Stimulated activated CD8-positive, alpha-beta memory T cell treated with anti-CD3 and anti-CD28 coated beads, Interleukin-7, amount 100 ng/mL, for 1 hour (primary cell): ENCODE measurements at places on chromosomes 2 and 18.

- no peak for DNase-seq
These were observed at the start of gene FAM124B for GRCh38 chr2:224401641-224402342. Gene FAM124B, minus strand, starts transcription at chr2:224402107. Its CDS starts 339 bp downstream, at chr2:224401768.

DNA sequence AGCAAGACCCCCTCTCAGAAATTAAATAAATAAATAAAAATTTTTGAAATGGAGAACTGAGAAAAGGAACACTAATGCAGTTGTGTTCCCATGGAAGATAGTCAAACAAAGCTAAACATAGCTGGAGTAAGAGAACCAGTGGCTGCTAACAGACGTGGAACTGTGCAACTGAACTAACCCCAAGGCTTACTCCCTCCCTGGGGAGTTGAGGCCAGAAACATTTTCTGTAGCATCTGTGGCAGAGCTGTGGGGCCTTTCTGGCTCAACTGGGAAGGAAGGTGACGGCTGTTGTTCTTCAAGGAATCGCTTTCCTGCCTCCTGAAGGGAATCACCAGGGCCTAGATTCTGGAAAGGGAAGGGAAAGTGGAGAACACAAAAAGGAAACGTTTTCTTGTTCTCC lies 53.9 kb upstream of the B3GNT2 start:
- no peak for DNase-seq

- DNase-seq, result no peak
These were observed 218.4 kb upstream of the FN1 start for GRCh38 chr2:215654148-215654819.

DNA sequence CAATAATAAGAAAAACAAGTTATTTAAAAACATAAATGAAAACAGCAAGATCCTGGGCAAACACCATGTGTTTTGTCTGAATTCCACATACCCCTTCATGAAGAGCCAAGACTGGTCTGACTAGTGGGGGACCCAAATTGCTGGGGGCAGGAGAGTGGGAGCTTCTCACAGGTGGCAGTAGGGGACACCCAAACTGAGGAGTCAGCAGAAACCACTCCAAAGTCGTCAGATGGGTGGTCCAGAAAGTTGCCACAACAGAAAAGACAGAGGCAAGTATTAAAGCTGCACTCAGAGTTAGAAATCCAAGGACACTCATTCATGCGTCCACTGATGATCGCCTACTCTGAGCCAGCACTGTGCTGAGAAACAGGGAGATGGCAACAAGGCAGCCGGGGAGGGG lies 12.3 kb upstream of the LCLAT1 start:
- DNase-seq, result no peak

- DNase-seq, result peak; percentile 44
These were observed 114.0 kb downstream of the FAM210A start for GRCh38 chr18:13612196-13612997.

DNA sequence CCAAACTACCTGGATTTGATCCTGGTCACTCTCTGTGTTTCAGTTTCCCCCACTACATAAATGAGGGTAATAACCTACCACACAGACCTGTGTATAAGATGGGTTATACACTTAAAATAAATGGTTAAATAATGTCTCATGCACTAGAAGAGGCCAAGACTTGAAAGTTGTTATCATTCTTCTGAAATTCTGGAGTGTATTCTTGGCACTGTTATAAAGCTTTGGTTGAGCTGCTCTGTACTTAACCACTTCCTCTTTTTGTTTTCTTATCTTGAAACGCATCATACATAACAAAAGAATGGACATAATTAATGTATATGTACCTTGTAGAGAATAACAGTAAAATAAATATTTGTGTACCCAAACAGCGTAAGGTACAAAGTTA lies 281.0 kb downstream of the AFF3 start:
- no peak for DNase-seq

DNA sequence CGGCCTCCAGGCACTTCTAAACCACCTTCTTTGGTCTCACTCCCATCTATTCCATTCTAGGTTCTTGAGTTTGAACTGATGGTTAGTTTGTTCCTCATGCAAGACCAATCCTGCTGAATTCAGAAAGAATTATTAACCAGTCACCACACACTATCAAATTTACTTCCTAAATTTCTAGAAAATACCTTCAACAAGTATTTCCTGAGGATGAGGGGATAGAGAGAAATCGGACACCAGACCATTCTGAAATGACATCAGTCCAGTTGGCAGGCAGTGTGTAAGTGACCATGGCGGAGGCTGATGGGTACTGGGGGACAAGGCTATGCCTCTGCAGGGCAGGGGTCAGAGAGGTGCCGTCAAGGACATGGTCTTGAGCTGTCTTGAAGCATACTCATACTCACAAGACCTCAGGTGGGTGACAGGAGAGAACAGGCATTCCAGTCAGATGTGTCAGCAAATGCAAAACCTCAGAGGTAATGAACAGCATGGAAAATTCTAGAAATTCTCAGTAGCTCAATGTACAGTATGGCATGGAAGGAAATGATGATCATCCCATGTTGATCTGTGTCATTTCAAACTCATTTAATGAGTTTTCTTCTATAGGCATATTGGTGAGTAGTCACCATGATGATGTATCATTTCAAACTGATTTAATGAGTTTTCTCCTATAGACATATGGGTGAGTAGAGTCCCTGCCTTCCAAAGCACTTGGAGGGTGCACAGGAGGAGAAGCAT lies 119.6 kb downstream of the DDX1 start:
- DNase-seq, result no peak

- DNase-seq, result no peak
These were observed 44.6 kb downstream of the SMAD4 start for GRCh38 chr18:51074605-51075004.

DNA sequence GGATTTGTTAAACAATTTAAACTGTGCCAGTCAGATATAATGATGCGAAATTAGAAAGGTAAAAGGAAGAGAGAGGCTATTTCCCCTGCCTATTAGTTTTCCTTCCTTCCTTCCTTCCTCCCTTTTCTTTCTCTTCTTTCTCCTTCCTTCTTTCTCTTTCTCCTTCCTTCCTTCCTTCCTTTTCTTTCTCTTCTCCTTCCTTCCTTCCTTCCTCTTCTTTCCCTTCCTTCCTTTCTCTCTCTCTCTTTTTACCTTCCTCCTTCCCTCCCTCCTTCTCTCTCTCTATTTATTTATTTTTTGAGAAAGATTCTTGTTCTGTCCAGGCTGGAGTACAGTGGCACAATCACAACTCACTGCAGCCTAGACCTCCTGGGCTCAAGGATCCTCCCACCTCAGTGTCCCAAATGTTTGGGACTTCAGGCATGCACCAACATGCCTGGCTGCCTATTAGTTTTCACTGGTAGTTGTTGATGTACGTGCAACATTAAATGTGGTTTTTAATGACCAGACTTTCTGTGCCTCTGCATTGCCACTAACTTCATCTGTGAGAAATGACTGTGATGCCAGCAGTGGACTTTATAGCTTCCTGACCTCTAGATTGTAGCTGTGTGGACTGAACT lies 48.7 kb upstream of the NFE2L2 start:
- no peak for DNase-seq

DNA sequence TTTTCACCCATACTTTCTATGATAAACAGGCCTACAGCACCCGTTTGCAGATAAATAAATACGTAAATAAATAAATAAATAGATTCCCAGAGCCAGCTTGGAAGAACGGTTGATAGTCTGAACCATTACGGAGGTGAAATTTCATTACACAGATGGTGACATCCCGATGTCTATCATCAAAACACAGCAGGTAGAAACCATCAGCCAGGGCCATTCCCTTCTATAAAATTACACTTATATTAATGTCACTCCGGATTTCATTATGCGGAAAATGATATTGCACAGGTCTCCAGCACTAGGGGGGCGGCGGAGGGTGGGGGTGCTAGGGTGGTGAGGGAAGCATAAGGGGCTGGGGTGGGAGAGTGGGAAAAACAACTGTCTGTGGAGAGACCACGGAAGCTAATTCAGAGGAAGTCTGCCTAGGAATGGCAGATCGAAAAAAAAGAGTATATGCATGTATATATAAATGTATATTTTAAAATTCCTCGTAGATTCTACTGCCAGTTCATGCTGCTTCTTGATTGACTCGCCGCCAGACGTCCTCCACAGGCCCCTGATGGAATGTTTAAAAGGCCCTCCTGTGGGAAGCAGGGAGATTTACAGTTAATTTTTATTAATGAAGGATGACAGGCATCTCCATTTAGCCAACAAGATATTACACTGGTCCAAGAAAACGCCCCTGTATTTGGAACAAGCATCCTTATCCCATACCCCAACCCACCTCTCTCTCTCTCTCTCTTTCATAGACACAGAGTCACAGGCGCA lies 1906.0 kb upstream of the PIK3C3 start:
- DNase-seq, result no peak

DNA sequence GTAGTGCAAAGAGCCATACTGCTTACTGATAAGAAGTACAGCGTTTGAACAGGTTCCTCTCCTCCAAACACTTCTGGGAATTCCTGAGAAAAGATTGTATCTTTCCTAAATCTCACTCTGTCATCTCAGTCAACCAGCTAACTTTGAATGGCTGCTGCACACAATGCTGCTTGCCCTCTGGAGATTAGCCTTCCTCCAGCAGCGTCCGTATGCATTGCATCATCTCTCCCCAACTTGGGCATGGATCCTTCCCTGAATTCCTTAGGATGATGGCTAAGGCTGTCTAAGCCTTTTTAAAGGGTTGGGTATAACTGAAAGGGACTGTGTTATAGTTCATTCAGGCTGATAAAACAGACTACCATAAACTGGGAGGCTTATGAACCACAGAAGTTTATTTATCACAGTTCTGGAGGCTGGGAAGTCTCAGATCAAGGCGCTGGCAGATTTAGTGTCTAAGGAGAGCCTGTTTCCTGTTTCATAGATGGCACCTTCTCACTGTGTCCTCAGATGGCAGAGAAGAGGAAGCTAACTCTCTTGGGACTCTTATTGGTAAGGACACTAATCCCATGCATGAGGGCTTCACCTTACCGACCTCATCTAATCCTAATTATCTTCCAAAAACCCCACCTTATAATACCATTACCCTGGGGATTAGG lies 105.3 kb downstream of the PAX3 start:
- DNase-seq, result no peak

GRCh38 chr18:4582431-4583335 lies 127.6 kb upstream of the DLGAP1 start:
- no peak for DNase-seq

- no peak for DNase-seq
These were observed 3.8 kb upstream of the CHN1 start for GRCh38 chr2:175008801-175009495.

- DNase-seq, result no peak
These were observed 33.8 kb upstream of the TMEM87B start for GRCh38 chr2:112021290-112021689.

DNA sequence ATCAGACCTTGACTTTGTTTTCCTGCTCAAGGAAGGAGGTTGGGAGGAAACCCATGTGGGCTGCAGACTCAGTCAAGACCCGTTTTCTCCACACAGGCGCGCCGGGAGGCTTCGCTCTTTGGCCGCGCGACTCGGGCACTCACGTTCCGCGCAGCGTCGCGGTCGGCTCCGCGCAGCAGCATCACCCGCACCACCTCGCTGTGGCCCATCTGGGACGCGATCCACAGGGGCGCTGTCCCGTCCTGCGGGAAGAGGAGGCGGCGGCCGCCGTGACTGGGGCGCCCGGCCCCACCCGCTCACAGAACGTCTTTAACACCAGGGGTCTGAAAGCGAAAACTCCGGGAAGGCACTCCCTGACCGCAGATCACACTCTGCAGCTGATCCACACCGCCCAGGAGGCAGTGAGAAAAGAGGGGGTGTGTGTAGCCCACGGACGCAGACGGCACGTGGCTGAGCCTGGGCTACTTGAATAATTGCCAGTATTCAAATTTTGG lies 33.1 kb upstream of the NPC1 start:
- DNase-seq, result no peak

GRCh38 chr2:35116151-35116550 lies 1239.4 kb upstream of the CRIM1 start:
- no peak for DNase-seq

GRCh38 chr2:42369532-42370229 lies 8.7 kb upstream of the COX7A2L start:
- no peak for DNase-seq

DNA sequence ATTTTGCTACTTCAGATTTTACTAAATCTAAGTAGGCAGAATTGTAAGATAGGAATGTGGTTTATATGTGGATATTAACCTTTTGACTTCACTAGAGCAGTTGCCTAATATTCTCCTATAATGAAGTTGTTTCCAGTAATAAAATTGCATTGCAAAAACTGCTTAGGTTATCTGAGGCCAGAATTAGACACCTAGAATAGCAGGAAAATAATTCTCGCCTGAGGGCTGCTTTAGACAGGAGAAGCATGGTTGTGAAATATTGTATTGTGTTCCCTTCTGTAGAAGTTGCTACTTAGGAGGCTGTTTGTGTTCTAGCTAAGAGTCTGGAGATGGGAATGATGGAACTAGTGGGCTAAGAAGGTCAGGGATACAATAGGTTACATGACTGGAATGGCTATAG lies 146.3 kb downstream of the PLCL1 start:
- no peak for DNase-seq

DNA sequence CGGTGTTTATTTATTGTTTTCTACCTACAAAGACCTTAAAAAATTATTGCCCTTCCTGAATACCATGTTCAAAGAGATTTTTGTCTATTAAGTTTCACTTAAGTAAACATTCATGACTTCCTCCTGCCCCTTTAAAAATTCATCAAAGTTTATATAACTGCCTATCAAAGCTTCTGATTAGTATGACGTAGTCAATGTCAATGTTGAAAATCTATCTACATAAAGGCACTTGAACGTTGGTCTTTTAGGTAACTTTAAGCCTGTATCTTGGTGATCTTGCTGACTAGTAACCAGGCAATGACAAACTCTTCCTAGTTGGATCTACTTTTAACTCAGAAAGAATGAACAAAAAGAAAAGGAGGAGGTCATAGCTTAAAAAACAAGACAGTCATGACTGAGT lies 97.2 kb downstream of the MAIP1 start:
- no peak for DNase-seq

GRCh38 chr2:128511731-128512378 lies 193.2 kb upstream of the HS6ST1 start:
- DNase-seq, result no peak

- DNase-seq, result no peak
These were observed 170.0 kb downstream of the CTIF start for GRCh38 chr18:48708807-48709206.

DNA sequence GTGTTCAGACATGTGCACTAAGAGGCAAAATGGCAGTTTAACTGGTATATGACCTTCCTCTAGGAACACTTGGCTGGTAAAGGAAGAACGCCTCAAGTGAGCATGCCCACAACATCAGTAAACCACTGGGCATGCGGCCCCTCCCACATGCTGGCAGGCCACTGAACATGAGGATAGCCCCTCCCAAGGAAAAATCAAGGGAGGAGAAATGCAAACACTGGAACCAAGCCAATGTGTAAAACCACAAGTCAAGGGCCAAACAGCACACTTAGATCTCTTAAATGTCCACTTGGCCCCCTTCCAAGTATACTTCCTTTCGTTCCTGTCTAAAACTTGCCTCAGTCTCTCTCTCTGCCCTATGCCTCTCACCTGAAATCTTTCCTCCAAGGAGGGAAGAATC lies 980.8 kb downstream of the TSN start:
- no peak for DNase-seq
